ENCODE measurements at places on chromosomes 2 and 18.

- DNase-seq: no peak
These were observed 830 bp upstream of the MERTK start for GRCh38 chr2:111897630-111897923.

DNA sequence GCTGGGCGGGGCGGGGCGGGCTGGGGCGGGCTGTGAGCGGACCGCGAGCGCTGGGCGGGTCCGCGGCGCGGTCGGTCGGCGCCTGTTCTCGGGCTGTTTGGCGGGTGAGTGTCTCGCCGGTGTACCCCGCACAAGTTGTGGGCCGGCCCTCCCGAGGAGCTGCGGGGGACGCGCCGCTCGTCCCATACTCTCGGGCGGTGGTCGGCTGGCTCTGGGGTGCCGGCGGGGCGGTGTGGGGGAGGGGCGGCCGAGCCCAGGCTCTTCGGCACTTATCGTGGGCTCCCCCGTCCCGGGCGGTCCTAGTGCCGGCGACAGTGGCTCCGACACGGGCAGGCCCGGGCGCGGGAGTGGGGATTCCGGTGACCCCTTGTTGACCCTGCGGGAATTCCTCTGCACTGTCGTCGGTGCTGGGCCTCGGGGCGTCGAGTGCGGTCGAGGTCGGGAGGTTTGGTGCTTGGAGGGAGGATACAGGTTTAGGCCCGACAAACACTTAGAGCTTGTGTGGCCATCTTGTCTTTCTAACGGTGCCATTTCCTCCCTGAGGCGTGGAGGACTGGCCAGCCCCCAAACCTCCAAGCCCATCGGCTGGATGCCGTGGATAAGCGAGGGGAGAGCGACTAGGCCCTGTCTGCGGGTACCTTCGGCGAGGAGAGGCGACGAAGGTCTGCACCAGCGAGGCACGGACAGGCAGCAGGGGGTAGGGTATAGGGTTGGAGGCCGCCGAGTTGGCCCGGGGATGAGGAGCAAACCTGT lies at the start of gene SEPTIN2:
TSS of gene SEPTIN2 (plus strand) at position 47 of the 753 bp plus-strand sequence. CDS start 8,308 bp downstream, outside the sequence.
- DNase-seq: peak; percentile 86

GRCh38 chr2:71340176-71340575 lies 8.6 kb downstream of the ZNF638 start:
- no peak for DNase-seq

DNA sequence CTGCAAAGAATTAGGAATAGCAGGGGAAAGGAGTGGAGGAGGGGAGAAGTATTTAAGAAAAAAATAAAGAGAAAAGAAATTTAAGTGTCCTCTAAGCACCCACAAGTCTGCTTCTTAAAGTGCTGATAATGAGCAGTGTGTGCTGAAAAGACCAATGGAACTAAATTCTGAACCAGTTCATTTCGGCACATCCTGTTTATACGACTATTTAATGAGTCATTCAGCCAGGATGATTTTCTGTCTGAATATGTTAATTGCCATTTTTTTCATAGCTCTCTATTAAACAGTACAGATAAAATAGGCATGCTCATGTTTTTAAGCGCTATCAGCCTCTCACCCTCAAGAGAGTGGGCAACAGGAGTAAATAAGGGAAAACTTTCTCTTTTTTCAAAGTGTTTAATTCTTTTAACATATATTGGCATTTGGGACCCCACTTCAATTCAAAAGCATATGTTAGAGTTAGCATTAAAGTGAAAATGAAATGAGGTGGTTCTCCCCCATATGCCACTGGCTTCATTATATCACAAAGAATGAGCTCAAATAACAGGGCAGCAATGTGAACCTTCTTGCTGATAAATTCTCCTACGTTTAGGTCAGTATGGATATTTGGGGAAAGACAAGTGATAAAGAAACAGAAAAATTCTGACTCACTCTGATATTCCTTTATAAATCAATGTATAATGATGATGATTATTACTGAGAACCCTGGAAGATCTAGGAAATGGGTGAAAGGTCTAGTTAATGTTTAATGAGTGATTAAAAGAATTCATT lies 87.5 kb downstream of the TCF4 start:
- DNase-seq: no peak

GRCh38 chr2:99636144-99637034 lies 146.6 kb upstream of the REV1 start:
- peak; percentile 87 for DNase-seq

DNA sequence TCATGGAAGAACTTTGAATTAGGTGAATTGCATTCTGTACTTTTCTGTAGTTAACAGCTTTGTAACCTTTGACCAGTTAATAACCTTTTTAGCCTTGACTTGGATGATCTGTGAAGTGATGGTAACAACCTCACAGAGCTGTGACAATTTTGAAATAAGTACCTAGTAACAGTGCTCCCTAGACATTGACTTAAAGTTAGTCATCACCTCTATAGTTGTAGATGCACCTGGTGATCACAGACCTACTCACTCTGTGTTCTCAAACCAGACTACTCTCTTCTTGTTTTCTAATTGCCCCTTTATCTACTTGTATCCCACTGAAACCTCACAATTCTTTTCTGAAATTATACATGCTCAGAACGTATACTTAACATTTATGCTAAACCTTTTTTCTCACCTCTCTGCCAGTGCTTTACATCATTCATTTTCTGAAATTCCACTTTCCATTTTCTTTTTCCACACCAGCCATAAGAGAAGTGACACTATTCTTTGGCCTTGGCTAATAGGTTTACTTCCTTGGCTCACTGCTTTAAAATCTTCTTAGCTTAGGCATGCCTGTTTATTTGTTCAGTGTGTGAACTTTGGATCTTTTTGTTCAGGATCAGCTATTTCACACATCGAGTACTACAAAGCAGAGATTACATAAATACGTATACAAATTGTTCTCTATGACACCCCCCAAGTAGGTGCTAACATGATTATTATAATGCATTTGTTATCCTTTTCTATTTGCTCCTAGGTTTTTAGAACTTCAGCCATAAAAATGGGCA lies 9.3 kb downstream of the YPEL5 start:
- no peak for DNase-seq

GRCh38 chr2:64122358-64122757 lies 21.9 kb downstream of the PELI1 start:
- no peak for DNase-seq

GRCh38 chr2:28350791-28351285 lies 41.8 kb upstream of the FOSL2 start:
- no peak for DNase-seq

GRCh38 chr18:10289951-10290637 lies 164.3 kb upstream of the APCDD1 start:
- DNase-seq: no peak

DNA sequence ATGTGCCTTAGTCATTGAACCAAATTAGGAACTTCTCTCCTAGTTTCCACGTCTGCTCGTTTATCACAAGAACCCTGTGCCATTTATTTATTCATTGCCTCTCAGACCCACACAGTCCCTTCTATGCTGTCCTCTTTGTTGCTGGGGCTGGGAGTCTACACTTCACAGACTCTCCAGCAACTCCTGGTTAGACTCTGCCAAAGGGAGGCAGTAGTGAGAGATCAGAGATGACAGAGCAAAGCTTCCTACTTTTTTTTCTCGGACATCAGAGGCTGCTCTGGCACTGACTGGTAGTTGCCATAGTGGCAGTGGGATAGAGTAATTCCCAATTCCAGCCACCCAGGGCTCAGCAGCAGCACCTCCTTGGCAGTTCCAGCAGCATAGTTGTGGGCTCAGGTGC lies 277.5 kb downstream of the BCL11A start:
- no peak for DNase-seq

- DNase-seq: no peak
These were observed 49.3 kb upstream of the DNAJC10 start for GRCh38 chr2:182666674-182667314.

GRCh38 chr2:27307287-27307544 lies 1.0 kb downstream of the UCN start:
- no peak for DNase-seq

DNA sequence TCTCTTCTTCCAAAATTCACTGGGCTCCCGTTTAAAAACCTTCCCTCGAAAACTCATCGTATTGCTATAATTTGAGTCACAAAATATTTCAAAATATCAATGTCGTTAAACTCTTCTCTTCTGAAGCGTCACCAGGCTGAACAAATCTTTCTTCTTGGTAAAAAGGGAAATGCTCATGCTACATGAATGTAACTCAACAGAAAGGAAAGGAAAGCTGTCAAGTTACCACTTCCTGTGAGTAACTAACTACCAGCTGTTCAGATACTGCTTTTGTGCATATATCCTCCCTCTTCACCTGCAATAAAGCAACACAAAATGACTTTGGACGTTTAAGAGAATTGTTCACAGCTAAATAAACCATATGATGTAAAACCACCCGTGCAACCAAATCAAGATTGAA lies 95.4 kb downstream of the DOCK10 start:
- no peak for DNase-seq

- DNase-seq: no peak
These were observed 199.4 kb downstream of the SPP2 start for GRCh38 chr2:234249873-234250272.

DNA sequence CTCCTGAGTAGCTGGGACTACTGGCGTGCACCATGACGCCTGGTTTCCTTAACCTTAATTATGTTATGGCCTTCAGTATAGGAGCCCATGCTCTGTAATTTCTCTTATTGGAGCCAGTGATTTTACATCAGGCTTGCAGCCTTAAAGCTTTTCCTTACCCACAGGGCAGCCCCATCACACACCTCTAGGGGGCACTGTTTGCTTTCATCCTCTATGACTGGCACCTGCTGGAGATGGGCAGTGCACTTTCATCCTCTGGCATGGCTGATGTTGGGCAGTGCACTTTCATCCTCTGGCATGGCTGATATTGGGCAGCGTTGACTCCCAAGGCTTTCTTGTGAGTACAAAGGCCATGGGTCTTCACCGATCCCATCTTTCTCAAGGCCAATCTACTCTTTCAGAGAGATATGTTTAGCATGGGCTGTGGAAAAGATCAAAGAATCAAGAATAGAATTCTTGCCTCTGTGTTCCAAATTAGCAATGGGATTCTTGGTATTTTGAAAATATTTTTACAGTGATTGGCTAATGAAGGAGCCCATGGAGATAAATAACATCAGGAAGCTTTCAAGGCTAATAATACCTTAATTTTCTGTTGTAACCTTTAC lies 80.7 kb upstream of the MEX3C start:
- peak; percentile 84 for DNase-seq

GRCh38 chr18:28132084-28132483 lies 44.8 kb downstream of the CDH2 start:
- no peak for DNase-seq

- DNase-seq: peak; percentile 61
These were observed 102.5 kb downstream of the BARD1 start for GRCh38 chr2:214706986-214707385.

- no peak for DNase-seq
These were observed 6.1 kb upstream of the CUL3 start for GRCh38 chr2:224591220-224591619.

GRCh38 chr2:199997296-199997695 lies 41.9 kb downstream of the MAIP1 start:
- DNase-seq: no peak

- peak; percentile 80 for DNase-seq
These were observed 10.7 kb upstream of the FAHD2A start for GRCh38 chr2:95391641-95392310.
